ENCODE measurements at places on chromosomes 7 and 10.

DNA sequence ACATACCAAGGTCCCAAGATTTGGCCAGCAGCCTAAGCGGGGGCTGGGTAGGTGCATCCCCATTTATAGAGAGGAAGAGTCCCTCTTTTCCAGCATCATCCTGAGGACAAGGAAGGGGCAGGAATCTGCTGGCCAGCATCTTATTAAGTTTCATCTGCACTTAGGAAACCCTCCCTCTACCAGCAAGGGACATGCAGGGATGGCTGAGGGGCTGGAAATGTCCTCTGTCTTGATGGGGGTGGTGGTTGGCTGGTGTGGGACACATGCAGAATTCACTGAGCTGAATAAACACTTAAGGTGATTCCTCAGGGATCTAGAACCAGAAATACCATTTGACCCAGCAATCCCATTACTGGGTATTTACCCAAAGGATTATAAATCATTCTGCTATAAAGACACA is 42.1 kb downstream of the NOD1 start:
- no peak for DNase-seq

DNA sequence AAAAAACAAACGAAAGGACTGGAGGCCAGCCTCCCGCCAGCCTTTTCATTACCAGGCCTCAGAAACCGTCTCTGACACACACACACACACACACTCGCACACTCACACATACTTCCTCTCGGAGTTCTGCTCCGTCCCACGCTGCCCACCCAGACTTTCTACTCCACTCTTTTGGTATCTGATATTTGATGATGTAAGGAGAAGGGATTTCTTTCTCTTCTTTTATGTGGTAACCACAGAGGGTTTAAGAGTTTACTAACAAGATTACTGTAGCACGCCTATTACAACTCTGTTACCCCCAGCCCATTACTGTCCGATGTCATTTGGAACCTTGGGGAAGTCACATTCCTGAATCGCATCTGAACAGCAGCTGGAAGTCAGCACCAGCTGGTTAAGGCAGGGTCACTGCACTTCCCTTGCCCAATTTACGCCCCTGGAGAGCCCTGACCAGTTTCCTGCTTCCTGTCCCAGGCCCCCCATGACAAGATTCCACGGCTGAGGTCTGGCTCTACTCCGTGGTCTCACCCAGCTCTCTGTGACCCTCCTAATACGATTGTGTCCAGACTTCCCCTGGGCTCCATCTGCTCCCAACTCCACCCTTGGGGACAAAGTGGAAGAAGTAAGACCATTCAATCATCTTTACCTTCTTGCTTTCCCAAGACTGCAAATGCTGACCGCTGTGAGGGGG is 1.1 kb downstream of the DENND2A start:
- no peak for DNase-seq

DNA sequence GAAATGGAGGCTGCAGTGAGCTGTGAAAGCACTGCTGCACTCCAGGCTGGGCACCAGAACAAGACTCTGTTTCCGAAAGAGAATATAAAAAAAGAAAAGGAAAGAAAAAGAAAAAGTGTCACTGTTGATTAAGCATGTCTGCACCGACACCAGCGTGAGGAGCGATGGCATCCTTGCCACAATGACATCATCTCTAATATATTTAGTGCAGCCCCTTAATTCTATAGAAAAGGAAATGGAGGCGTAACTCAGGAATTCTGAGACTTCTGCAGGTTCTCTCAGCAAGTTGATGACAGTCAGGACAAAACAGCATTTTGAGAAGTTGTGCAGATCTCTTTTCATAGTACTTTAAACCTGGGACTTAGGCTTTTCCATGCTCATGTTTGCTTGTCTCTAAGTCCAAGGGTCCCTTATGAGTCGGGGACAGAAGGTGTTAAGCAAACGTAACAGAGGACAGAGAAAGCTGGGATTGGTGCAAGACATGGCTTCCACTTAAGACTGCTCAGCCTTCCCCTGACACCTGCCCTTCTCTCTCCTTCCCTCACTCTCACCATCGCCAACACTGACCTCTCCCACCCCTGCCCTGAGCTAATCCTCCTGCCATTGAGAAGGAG is 16.9 kb upstream of the ANKRD1 start:
- no peak for DNase-seq

- DNase-seq = no peak
Measured at GRCh38 chr7:35691366-35691765, 3.6 kb downstream of the HERPUD2 start.

DNA sequence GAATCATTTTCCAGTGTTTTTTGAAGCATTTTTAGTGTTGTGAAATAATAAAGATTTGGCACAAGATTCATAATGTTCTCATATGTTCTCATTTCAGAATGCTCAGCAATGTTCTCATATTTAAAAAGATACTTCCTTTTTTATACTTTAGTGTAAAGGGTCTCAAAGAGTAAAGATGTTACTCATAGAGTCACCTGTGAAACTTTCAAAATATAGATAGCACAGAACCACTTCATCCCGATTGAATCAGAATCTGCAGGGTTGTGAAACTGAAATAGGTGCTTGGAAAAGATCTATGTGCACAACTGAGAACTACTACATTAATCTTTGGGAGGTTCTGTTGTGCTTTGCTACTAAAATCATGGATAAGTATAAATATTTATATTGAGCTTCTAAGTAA is 144.7 kb downstream of the MDFIC start:
- no peak for DNase-seq

- no peak for DNase-seq
Measured at GRCh38 chr10:93907059-93907458, 13.3 kb downstream of the SLC35G1 start.

DNA sequence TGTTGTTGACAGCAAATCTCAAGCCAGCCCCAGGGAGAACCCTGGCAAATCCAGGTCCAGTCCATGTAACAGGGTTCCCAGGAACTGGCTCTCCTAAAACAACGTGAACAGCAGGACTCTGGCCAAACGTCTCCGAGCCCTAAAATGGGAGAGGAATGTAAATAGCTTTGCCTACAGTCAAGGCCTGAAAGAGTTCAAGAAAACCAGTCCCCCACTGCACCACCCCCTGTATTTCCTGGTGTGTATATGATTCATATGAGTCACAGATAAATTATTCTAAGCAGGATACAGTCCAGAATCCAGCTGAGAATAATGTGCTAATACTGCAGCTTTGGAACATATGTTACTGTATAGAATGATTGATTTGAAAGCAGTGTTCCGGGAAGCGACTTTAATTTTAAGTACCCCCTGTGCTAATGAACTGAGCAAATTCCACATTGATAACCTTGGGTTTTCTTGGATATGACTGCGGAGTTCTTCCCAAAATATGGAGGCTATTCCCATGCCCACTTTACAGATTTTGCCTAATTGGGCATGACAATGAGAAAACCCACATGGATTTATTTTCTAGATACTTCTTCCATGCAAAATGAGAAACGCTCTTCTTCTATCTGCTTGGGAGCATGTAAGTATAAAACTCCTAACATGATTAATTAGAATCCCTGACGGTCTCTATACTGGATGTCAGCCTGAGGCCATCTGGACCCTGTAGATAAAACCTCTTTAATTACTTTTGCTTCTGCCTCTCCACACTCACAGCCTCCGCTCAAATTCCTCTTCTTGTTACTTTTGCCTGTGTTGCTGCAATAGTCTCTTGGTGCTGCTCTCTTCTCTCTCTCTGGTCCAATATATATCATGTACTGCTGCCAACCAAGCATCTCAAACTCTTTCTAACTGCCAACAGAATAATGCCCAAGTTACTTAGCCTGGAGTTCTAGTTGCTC is 50.2 kb downstream of the LAMB4 start:
- DNase-seq = no peak

DNA sequence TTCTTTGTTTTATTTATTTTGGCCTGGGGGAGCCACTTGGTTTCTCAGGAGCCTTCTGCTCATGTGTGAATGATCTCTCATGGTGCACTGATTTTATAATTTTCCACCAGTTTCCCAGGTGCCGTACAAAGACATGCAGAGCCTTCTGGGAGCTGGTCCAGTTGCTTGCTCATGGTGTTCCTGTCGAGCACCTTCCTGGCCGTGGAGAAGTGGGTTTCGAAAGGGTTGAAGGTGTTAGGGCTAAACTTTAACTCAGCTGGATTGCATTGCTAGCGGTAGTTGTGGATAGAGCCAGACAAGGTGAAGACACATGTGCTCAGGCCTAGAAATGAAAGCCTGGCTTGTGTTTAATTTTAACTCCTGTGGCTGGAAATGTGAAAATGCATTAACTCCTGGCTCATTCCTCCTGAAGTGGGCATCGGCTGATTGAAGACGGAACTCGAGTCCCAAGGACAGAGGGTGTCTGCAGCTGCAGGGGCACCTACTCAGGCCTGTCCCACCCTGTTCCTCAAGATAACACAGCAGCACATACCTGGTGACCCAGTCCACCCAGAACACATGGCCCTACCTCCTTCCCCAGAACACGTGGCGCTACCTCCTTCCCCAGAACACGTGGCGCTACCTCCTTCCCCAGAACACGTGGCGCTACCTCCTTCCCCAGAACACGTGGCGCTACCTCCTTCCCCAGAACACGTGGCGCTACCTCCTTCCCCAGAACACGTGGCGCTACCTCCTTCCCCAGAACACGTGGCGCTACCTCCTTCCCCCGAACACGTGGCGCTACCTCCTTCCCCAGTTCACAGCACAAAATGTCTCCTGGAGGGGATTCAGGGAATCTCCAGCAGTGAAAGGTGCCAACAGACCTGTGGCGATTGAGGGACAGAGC is 133.2 kb downstream of the WDR37 start:
- DNase-seq = no peak

DNA sequence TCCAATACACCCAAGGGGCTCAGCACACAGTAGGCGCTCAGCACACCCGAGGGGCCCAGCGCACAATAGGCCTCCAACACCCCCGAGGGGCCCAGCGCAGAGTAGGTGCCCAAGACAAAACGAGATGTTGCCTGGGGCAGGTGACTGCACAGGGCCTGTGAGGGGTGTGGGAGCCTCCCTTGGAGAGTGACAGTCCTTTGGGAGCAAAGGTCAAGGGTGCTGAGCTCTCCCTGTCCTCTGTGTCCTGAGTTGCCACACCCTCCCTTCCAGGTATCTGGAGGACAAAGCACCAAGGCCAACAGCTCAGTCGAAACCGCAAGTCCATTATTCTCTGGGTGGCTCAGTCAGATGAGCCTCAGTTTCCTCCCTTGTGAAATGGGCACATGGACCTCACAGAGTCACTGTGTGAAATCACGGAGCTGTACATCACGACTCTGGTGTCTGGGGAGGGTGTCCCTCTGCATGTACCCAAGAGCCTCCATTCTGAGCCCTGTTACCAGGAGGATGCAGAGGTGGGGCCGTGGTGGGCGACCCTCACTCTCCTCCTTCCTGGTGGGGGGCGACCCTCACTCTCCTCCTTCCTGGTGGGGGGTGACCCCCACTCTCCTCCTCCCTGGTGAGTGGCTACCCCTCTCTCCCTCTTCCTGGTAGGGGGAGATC is 81.3 kb downstream of the FOXL3 start:
- no peak for DNase-seq

DNA sequence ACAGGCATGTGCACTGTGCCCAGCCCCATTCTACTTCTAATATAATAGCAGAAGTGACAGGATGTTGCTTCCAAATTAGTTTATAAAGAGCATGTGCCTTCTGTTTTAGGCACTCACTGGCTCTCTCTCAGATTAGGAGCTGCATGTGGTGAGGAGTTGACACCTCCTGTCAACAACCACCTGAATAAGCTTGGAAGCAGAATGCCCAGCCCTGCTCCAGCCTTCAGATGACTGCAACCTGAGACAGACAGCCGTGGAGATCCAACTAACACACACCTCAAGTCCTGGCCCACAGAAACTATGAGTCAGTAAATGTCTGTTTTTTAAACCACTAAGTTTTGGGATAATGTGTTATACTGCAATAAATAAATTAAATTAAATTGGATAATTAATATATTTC is 54.5 kb downstream of the PARD3 start:
- DNase-seq = no peak

GRCh38 chr10:31607481-31607880 is 288.5 kb downstream of the ZEB1 start:
- no peak for DNase-seq

GRCh38 chr7:156218544-156219306 is 406.5 kb upstream of the SHH start:
- DNase-seq = no peak

GRCh38 chr10:69960988-69961880 is 91.4 kb upstream of the MACROH2A2 start:
- DNase-seq = no peak

DNA sequence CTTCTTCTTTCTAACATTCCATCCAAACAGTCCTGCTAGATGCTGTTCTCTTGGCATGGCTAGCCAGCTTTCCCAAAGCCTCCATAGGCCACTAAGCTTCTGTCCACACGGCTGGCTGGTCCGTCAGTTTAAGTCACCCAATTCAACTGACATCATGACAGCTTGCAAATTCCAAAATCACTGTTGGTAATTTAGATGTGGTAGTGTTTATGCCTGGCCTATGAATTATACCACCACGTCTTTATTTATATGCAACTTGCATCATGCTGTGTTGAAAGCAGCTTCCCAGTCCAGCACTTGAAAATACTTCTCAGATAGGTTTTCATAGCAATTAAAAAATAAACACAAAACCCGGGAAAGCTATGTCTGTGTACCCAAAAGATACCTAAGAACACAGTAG is 2.2 kb upstream of the VIM start:
- DNase-seq = no peak

GRCh38 chr10:114103284-114103683 is 59.6 kb downstream of the ADRB1 start:
- DNase-seq = no peak

GRCh38 chr7:82105463-82105862 is 335.6 kb upstream of the HGF start:
- no peak for DNase-seq

DNA sequence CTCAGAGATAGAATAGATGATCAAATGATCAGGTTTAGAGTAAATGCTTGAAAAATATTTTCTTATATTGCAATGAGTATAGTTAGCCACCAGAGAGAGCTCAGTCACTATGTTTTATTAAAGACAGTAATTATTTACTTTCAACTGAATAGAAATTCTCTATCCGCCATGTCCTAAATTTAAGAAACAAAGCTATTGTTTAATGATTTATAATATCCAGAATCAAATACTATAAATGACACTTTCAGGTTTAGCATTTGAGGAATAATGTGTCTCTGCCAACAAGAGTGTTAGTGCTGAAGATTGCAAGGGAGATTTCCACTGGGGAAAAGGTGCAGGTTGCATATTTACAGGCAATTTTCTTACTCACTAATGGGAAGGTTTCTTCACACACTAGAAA is 184.7 kb downstream of the DGKB start:
- no peak for DNase-seq

GRCh38 chr10:101575091-101575490 is 13.0 kb downstream of the POLL start:
- DNase-seq = no peak

- DNase-seq = no peak
Measured at GRCh38 chr10:101691081-101691480, 3.9 kb downstream of the FBXW4 start.

Measured in stimulated activated naive B cell treated with anti-CD40 and anti-IgM and Interleukin-4, amounts not matched to agents 10 μg/mL and 1 μg/mL and 100 μg/mL, for 72 hours (primary cell).